ENCODE measurements at places on chromosomes 12 and 14.

- DNase-seq: no peak
These were observed 11.4 kb downstream of the APAF1 start for GRCh38 chr12:98656289-98657101.

GRCh38 chr14:29111554-29111953 lies 345.0 kb downstream of the FOXG1 start:
- DNase-seq: peak; percentile 31

- no peak for DNase-seq
These were observed 160.9 kb downstream of the KCNC2 start for GRCh38 chr12:75048767-75049166.

GRCh38 chr12:85805654-85806053 lies 30.6 kb downstream of the RASSF9 start:
- peak; percentile 61 for DNase-seq

- no peak for DNase-seq
These were observed 441.1 kb downstream of the PCNX1 start for GRCh38 chr14:71348394-71348793.

DNA sequence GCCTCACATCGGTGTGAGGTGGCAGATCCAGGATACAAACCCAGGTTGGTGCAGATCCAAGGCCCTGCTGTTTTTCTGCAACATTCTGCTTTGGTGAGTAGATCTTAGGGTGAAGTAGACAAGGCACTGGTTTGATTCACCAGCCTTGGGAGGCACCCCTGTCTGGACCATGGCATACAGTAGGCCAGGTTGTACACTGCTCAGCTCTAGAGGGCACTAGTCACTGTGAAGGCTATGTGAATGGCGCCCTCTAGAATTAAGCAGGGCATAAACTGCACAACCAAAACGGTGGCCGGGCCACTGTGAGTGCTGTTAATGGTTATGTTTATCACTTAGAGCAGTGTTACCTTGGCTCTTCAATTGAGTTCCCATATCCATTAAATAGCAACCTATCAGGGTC lies 280.6 kb upstream of the PWP1 start:
- DNase-seq: peak; percentile 65

- no peak for DNase-seq
These were observed 478.9 kb downstream of the BCAT1 start for GRCh38 chr12:24470050-24470449.

DNA sequence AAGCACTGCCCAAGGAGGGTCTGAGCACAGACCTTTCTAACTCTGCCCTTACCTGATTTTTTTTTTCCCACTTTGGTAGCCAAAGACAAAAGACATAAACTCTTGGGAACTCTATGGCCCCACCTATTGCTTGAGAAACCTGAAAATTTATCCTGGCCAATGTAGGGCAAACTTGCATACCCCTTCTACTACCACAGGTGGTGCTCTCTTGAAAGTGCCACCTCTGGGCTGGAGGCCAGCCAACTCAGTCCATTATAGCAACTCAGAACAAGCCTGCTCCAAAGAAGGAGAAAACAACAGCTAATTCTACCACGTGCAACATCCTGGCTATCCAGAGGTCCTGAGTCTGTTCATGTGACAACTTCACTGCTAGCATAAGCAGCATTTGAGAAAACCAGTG lies 55.7 kb upstream of the ABCD2 start:
- no peak for DNase-seq

DNA sequence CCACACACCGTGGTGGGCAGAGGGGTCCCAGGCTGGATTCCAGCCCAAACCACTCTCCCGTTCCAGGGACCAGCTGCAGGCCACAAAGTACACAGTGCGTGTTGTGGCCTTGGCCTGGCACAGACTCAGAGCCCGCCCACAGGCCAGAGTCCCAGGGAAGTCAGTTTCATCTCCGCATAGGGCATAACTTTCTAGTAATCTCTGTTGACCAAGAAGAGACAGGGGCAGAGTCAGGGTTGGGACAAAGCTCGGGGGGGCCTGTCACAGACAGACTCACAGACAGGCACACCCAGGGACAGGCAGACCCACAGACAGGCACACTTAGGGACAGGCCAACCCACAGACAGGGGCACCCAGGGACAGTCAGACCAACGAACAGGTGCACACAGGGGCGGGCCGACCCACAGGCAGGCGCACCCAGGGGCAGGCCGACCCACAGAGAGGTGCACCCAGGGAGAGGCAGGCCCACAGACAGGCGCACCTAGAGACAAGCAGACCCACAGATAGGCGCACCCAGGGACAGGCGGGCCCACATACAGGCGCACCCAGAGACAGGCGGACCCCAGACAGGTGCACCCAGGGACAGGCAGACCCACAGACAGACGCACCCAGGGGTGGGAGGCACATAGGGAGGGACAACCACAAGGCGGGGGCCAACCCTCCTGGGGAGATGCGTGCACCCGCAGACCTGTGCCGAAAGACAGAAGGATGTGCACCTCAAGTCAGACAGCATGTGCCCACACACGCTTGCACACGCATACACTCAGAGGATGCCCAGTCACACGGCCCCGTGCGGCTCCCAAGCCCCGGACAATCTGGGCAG lies 323.3 kb upstream of the RTL1 start:
- no peak for DNase-seq

GRCh38 chr12:20187456-20187855 lies 180.9 kb upstream of the PDE3A start:
- no peak for DNase-seq

GRCh38 chr14:82045339-82045738 lies 511.7 kb upstream of the SEL1L start:
- DNase-seq: no peak

- DNase-seq: peak; percentile 45
These were observed 121.4 kb downstream of the PPHLN1 start for GRCh38 chr12:42447371-42447786.

GRCh38 chr12:132294121-132295034 lies 35.0 kb downstream of the GALNT9 start:
- no peak for DNase-seq

- no peak for DNase-seq
These were observed 7.0 kb downstream of the TRMT61A start for GRCh38 chr14:103535891-103536565.

- no peak for DNase-seq
These were observed 16.2 kb upstream of the IGF1 start for GRCh38 chr12:102496591-102496990.

DNA sequence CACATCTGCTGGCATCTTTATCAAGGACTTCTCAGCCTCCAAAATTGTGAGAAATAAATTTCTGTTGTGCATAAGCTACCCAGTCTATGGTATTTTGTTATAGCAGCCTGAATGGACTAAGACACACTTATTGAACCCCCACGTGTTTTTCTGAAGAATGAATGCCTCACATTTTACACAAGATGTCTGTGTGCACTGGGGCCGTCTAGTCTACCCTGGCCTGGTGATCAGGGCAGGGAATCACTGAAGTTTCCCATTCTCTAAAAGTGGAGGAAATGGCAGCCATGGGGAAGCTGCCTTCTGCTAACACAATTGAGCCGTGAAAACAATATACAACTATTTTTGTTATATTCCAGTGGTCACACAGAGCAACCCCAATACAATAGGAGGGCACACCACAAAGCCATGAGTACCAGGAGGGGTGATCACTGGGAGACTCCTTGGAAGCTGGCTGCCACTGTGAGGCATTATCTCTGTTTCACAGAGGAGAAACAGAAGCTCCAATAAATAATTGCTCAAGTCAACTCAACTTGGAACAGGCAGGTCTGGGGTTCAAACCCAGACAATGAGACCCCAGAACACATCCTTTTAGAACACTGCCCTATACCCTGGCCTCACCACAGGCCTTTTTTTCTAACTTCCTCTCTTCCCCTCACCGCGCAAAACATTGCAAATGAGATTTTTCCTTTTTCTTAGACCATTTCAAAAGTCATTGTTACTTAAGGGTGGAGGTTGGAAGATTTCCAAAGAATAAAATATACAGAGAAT lies 18.3 kb upstream of the LTA4H start:
- no peak for DNase-seq

- DNase-seq: no peak
These were observed 6.3 kb upstream of the CTDSP2 start for GRCh38 chr12:57852620-57853500.

GRCh38 chr12:7142056-7142644 lies 12.0 kb downstream of the CLSTN3 start:
- no peak for DNase-seq

DNA sequence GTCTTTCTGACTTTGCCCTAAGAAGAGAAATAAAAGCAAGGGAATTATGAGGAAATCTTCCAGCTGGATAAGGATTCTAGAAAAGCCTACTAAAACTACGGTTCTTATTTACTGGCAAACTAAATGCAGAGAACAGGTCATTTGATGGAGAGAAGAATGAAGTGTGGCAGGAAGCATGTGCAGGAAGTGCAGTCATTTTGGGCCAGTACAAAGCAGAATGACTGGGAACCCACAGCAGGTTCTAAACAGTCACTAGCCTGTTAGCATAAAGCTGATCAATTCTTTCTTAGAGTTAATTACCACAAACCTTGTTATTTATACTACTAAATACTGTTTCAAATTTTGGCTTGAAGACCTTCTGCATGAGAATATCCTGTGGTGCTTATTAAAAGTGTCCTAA lies 36.7 kb downstream of the CFAP54 start:
- DNase-seq: no peak

DNA sequence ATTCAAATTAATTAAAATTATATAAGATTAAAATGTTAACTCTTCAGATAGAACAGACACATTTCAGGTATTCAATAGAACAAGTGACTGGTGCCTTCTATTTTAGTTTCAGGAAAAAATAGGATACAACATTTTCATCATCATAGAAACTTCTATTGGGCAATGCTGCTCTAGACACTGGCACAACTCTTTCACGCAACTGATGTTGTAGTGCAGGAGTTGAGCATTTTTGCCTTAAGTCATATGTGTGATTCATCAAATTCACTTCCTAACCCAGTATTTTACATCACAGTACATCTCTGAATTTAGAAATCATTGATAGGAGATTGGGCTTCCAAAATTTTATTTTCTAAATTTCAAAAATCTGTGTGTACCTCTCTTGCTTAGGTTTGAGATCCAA lies 215.4 kb upstream of the DIO2 start:
- DNase-seq: no peak

- no peak for DNase-seq
These were observed 107.0 kb downstream of the VRK1 start for GRCh38 chr14:96904201-96904600.

DNA sequence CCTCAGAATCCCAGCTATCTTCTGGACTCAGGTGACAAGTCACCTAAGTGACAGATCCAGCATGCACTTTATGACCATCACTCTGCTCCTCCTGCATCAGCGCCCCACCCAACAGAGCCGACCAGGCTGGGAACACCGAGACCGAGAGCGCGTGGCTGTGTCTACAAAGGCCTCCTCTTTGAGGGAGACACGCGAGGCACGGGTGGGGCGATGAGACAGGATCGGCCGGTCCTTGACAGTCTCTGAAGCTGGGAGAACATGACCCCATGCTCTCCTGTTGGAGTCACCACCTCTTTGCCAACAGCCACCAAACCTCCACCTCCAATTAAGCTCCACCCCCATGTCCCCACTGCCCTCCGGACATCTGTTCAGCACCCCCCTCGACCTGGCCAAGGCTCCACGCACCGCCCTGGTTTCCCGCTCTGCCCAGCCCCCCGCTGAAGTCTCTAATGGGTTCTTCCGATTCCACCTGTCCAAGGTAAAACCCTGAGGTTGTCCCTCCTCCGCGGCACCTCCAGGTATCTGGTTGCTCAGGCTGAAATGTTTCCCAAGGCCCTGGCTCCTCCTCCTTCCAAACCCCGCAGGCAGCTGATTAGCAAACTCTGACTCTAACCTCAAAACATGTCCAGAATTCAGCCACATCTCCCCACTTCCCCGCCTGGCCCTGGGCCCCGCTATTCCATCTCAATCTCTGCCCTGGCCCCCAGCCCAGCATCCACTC lies 31.5 kb downstream of the HSP90AA1 start:
- DNase-seq: peak; percentile 41

- DNase-seq: no peak
These were observed 108.6 kb upstream of the PDE3A start for GRCh38 chr12:20259786-20260185.

DNA sequence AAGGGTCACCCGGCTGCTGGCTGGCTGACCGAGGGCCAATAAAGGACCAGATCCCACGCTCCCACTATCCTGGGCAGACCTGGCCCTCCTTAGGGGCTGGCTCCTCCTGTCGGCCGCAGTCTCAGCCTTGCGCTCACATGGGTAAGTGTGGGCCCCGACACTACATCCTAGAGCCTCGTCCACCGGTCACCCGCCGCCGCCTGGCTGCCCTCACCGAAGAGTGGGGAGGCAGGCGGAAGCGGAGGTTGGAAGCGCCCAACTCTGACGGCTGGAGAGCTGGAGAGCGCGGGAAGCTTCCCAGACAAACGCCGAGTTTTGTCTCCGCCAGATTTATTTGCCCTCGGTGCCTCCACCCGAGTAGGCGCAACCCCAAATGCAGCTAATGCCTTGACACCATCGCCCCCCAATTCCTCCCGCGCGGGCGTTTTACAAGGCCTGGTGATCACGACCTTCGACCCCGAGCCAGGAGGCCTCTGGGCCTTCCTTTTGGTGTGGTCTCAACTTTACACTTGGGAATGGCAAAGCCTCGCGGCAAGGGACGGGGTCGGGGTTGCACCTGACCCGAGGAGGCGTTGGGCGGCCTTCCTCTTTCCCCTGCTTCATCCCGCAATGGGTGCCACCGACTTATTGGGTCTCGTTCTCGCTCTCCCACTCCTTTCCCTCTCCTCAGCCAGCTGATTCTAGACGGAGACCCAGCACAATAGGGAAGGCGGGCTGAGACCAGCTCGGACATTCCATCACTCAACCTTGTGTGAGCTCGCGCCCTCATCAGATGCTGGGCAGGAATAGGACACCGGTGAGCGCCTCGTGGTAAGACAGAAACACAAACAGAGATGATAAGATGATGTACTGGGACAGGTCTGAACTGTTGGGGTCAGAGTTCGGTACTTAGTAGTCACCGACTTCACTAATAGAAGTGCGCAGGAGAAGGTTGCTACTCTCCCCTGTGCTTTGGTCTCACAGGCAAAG lies 78.3 kb upstream of the ANO4 start:
- no peak for DNase-seq

- DNase-seq: peak; percentile 5
These were observed 105.8 kb downstream of the PAH start for GRCh38 chr12:102811110-102811737.

DNA sequence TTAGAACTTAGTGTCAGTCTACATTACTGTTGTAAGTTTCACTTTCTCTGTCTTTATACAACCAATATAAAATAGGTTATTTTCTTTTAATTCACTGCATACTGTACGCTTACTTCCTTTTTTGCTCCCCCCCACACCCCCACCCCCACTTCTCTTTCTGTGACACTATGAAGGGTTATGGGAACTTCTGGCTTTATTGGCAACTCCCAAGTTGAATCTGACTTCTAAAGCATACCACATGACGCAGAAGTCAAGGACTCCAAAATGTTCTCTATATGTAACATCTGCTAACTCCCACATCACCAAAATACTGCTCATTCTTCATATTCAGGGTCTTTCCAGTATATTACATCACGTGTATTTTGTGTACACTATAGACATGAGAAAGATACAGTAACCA lies 81.2 kb upstream of the ATXN7L3B start:
- no peak for DNase-seq

- no peak for DNase-seq
These were observed 69.3 kb upstream of the USP15 start for GRCh38 chr12:62190689-62191490.

- DNase-seq: no peak
These were observed 314.1 kb downstream of the TMEM121 start for GRCh38 chr14:105840266-105841021.

All from A172 (cell line).